Esophagus squamous epithelium (tissue), 5 donors: ENCODE measurements at places on chromosomes 5 and 9.

DNA sequence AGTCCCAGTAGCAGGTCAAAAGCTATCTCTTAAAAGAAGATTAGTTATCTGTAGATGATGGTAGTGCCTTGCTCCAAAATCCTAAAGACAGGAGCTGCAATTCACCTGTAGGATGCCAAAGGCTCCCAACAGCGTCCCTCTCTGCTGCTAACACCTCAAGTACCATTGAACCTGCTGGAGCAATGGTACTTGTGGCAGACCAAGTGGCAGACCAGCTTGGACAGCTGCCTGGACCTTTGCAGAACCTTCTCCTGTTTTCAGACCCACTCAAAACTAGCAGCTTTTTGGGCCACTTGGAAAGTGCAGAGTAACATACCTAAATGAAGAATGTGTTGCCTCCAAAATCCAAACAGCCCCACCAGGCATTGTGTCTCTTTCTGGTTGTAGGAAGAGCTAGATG, 6.9 kb upstream of the CCDC180 start:
- DNase-seq = no peak

DNA sequence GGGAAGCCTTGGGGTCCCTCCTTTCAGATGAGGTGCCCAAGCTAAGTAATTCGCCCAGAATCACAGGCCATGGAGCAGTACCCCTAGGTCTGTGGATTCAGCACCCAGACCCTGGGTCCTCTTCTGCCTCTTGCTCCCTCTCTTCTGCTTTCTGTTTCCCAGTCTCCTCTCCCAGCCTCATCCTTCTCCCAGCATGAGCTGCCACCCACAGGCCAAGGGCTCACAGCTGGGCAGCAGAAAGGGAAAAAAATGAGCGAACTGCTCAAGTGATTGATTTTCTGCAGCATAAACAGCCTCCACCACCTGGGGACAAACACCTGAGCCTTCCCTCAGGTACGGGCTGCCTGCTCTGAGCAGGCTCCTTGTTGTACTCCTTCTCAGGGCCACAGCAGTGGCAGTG, 113.9 kb upstream of the SAP30L start:
- DNase-seq = no peak

GRCh38 chr9:70962761-70963440, 158.5 kb downstream of the TRPM3 start:
- no peak for DNase-seq

DNA sequence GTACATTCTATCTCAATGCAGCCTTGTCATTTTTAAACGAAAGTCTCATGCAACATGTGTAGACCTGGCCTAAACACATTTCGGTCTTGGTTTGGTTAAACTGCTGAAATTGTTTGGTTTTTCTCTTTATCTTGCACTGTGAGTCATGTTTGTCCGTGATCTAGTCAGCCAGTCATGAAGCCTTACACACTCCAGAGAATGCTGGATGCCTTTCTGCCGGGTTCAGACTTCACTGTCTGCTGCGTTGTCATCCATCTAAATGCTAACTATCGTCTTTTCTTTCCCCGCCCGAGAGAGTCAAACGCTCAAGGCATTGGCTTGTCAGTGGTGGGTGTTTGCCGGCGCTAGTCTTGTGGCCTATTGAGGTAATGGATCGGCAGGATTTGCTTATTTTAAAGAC, 1194.6 kb upstream of the WWC1 start:
- no peak for DNase-seq

GRCh38 chr9:761793-762560, 79.5 kb upstream of the DMRT1 start:
- DNase-seq = no peak

GRCh38 chr9:84324811-84325210, 15.7 kb downstream of the SLC28A3 start:
- DNase-seq = no peak
